Upper lobe of left lung (tissue), 6 donors: ENCODE measurements at places on chromosomes 11 and 22. TPM values are rescaled to one million over a fixed set of nuclear protein-coding genes. Genes with fewer than 3 reads are reported as not detected.
A peak's percentile ranks its signal among the peaks of the same experiment; 100 is the strongest.

OR5A1 gene
- not detected for total RNA-seq

DNA sequence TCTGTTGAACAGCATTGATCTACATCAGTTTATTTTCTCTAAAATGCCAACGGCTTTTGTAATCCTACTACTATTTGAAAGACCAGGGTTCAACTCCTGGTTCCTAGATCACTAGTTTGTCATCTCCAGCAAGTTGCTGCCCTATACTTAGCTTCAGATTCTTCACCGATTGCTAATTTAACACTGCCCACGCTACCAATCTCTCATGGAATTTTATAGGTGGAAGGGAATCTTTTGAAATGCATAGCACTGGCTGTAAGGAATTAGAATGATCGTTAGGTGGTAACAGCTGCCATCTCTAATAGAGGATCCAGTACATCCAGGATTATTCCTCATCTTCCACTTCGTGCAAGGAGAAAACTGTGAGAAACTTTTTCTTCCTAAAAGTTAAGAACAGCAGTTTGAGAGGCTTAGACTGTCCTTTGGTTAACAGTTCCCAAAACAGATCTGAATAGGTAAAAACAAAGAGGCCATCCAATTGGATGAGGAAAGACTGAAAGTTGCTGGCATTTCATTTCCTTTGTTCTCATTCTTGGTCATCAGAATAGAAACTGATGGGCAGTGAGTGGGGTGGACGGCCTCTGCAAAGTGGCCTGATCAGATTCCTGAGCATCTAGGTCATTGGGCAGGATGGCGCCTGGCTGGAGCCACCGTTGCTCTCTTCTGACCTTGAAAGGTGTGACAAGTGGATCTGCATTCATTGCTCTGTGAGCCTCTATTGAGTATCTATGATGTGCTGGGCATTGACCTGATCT lies 236.3 kb upstream of the SORL1-AS1 start:
- DNase-seq = peak; percentile 34
- no peaks in the 10 kb centered on the region for H3K27me3 ChIP-seq
- H3K4me1 ChIP-seq = no peaks in the 10 kb centered on the region
- H3K27ac ChIP-seq = no peak overlapping the region
- no peak overlapping the region for H3K4me3 ChIP-seq
- H3K36me3 ChIP-seq = no peaks in the 10 kb centered on the region

GRCh38 chr11:60345489-60345888 lies 18.4 kb downstream of the MS4A6E start:
- no peaks in the 10 kb centered on the region for H3K36me3 ChIP-seq
- H3K27ac ChIP-seq = no peak overlapping the region
- DNase-seq = no peak

DNA sequence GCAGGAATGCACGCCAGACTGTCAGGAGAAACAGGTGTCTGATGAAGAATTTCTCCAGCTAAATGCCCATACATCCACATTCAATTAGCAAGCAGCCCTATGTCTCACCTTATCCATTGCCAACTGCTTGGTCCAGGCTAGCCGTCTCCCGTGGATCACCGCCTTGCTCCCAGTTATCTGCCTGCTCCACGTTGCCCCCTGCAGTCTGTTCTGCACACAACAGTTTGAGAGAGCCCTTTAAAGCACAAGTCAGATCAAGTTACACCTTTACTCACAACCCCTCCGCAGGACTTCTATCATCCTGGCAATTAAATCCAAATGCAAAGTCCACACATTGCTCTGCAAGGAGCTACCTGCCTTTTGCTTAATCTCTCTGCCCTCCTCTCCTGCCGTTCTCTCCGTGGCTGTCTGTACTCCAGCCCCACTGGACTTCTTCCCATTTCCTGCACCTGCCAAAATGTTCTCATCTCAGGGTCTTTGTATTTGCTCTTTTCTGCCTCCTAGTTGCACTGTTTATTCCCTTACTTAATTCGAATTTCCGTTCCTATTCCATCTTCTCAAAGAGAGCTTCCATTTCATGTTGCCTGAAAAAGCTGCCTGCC lies 185.3 kb upstream of the LARGE1 start:
- peak; percentile 40 for DNase-seq
- no peak overlapping the region for H3K27ac ChIP-seq

DNA sequence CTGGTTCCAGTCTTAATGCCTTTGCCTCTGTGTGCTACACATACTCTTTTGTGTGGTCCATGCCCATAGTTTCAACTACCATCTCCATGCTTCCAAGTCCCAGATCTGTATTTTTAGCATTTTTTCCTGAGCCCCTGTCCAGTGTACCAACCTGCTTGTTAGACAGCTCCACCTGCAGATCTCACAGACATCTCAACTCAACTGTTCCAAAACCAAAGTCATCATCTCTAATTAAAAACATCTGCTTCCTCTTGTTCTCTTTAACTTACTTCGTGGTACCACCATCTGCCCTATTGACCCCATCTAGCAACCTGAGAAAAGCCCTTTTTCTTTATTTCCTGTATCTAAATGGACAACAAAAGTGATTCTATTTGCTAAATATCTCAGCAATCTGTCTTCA lies 8.6 kb upstream of the KMT2A start:
- H3K27me3 ChIP-seq = no peaks in the 10 kb centered on the region
- no peak overlapping the region for H3K4me3 ChIP-seq
- no peak for DNase-seq
- H3K4me1 ChIP-seq = no peaks in the 10 kb centered on the region
- no peaks in the 10 kb centered on the region for H3K36me3 ChIP-seq

- no peak for DNase-seq
- no peak overlapping the region for H3K4me3 ChIP-seq
- H3K4me1 ChIP-seq = peaks cover 6% of the 10 kb centered on the region
Observed at GRCh38 chr11:95100191-95100648, 10.6 kb downstream of the ENDOD1 start.

- no peak overlapping the region for H3K4me3 ChIP-seq
- no peaks in the 10 kb centered on the region for H3K27me3 ChIP-seq
- H3K4me1 ChIP-seq = no peaks in the 10 kb centered on the region
- H3K27ac ChIP-seq = no peak overlapping the region
Observed at GRCh38 chr11:103325686-103326069, 216.5 kb downstream of the DYNC2H1 start.

DNA sequence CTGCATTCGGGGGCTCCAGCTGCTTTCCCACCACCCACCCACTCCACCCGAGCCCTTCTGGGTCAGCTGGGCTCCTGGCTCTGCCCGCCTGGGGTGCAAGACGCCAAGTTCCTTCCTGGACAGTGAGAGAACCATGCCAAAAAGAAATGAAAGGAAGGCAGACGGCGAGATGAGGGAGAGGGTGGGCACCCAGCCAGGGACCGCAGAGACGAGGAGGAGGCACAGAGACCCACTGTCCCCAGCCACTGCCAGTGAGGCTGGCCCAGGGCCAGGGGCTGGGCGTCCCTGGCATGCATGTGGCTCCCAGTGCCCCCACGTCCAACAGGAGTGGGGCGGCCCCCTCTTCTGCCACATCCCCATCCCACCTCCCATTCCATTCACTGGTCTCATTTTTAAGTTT lies 10.8 kb upstream of the CD81 start:
- no peak for DNase-seq
- H3K4me3 ChIP-seq = no peak overlapping the region
- no peak overlapping the region for H3K27ac ChIP-seq
- no peaks in the 10 kb centered on the region for H3K36me3 ChIP-seq

DNA sequence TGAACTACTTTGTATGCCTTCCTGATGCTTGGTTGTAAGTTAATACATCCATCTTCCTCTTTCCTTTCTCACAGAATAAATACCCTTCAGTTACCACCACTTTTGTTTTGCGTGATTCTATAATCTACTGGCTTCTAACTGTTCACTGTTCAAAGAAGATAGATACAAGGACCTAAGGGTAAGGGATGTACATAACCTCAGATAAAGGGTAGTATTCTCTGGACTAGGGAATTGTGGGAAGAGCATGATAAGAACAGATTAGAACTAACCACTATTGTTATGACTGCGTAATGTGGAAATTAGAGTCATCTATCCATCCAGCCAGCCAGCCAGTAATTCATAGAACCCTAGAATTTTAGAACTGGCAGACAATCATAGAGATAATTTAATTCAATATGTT lies 36.4 kb downstream of the MAP6 start:
- H3K4me3 ChIP-seq = no peak overlapping the region
- H3K4me1 ChIP-seq = no peaks in the 10 kb centered on the region
- DNase-seq = no peak
- H3K36me3 ChIP-seq = no peaks in the 10 kb centered on the region

GRCh38 chr11:117380676-117381075 lies 53.0 kb downstream of the CEP164 start:
- no peaks in the 10 kb centered on the region for H3K4me1 ChIP-seq
- H3K27ac ChIP-seq = no peak overlapping the region
- DNase-seq = no peak
- H3K27me3 ChIP-seq = no peaks in the 10 kb centered on the region
- H3K4me3 ChIP-seq = no peak overlapping the region
- peaks cover 7% of the 10 kb centered on the region for H3K36me3 ChIP-seq

- no peaks in the 10 kb centered on the region for H3K36me3 ChIP-seq
- no peaks in the 10 kb centered on the region for H3K27me3 ChIP-seq
- no peak overlapping the region for H3K27ac ChIP-seq
Observed at GRCh38 chr22:24763872-24764485, 10.5 kb downstream of the PIWIL3 start.
